Stimulated activated CD8-positive, alpha-beta memory T cell treated with anti-CD3 and anti-CD28 coated beads, Interleukin-4, amount 100 ng/mL, for 1 hour (primary cell): ENCODE measurements at places on chromosomes 5 and 9.

DNA sequence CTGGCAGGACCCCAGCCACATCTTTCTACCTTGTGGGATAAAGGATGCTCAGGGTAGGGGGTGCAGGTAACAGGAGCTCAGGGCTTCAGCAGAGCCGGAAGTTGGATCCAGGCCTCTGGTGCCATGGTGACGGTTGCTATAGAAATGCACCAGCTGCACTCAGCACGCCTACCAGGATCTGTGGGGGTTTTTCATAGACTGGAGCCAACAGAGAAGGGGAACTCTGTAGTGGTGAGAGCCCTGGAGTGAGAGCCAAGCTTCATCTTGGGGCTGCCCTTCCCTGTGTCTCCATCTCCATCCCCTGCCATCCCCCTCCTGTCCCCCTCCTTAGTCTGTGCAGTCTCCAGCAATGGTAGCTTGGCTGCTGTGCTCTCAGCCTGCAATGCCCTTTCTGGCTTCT lies 27.5 kb upstream of the BOD1 start:
- no peak for DNase-seq

DNA sequence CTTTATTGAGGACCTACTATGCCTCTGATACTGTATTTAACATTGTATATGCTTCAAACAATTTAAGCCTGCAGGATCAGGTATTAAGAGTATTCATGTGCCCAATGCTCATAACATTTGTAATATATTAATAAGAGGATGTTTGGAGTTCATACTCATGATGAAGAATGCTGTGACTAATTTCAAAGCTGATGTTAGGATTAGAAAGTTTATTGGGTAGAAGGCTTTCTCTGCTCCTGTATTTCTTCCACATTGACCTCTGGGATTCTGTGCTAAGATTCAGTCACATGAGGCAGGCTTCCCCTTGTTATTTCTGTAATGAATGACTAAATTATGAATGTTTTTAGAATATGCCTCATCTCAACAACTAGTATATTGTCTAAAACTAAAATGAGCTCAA lies 456.4 kb downstream of the NFIB start:
- DNase-seq = no peak

GRCh38 chr9:23423999-23424398 lies 402.0 kb downstream of the ELAVL2 start:
- DNase-seq = no peak

DNA sequence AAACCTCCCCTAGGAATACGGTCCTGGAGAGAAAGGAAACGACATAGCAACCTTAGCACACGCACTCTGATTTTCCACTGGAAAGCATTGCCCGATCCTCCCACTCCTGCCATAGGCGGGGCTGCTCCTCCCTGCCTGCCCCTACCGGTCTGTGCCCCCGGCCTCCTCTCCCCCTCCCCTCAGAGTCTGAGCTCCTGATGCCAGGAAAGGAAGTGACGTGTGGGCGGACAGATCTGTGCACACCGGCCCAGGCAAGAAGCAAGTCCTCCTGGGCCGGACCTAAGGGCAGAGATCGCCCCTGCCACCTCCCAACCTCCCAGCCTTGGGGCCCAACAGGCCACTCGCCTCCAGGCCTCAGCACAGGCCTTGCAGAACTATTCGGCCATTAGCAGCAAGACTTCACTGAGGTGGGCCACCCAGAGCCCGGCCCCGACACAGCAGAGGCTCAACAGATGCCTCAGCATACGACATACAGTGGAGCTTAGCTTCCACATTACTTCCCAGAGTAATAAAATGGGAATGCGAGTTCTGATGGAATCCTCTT lies 7.2 kb downstream of the NINJ1 start:
- no peak for DNase-seq

GRCh38 chr5:131821221-131821620 lies 24.4 kb upstream of the FNIP1 start:
- no peak for DNase-seq

- DNase-seq = no peak
These were observed 20.3 kb upstream of the TMEM174 start for GRCh38 chr5:73152411-73153388.

DNA sequence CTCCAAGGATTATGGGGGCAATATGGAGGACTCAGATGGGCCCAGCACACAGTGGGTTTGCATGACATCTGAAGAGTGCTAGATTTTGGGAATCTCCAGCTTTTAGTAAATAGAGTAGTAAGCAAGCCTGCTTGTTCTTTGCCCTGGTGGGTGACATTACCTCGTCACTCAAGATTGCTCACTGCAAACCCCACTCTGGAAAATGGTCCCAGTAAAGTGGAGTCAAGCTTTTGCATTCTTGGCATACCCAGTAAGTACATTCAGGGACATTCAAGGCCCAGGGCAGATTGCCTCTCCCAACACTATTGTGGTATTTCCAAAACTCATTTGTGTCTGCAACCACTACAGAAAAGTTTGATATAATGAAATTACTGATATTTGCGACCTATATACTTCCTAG lies 118.5 kb downstream of the INVS start:
- no peak for DNase-seq

DNA sequence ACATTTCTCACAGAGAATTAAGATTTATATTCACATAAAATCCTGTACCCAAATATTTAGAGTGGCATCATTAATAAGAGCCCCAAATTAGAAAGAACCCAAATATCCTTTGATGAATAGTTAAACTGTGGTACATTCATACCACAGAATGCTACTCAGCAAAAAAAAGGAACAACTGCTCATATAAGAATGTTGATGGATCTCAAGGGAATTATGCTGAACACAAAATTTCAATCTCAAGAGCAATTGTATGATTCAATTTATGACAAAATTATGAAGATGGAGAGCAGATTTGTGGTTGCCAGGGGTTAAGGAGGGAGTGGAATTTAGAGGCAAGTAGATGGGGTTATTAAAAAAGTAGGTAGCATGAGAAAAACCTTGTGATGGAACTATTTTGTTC lies 4.5 kb upstream of the PAIP1 start:
- DNase-seq = no peak

GRCh38 chr5:164651546-164652275 lies 1146.3 kb downstream of the MAT2B start:
- DNase-seq = no peak

DNA sequence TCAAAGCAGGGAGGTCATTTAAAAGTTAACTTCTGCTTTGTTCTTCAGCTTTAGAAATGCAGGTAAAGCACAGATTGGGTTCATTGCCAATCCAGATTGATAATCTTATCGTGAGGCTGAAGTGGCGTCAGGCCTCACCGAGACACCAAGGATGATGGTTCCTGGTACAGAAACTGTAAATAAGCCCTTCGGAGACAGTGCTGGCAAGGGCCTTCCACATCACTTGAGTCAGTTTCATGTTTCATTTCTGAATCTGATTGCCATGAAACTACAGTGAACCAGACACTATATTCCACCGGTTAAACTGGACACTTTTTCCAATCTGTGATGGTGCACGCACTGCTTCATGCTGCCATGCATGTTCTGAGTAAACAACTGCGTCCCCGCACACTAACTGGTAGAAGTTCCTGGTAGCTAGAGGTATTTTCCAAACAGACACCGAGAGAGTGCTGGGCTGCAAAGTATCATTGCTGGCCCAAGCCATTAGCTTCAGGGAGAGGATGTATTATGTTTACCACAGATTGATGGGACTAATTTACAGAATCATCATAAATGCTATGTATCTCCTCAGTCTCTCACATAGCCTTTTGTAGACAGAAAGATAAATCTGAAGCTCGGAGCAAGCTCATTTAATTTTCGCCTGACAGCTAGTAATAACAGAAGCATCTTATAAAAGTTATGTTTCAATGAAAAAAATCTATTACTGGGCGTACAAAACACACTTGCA lies 336.1 kb downstream of the GLIS3 start:
- no peak for DNase-seq

GRCh38 chr5:125112196-125112595 lies 365.8 kb upstream of the ZNF608 start:
- no peak for DNase-seq

- DNase-seq = no peak
These were observed 42.1 kb upstream of the CDH18 start for GRCh38 chr5:20030125-20030524.

- DNase-seq = no peak
These were observed 43.8 kb upstream of the SPTLC1 start for GRCh38 chr9:92159058-92159457.

GRCh38 chr5:107954254-107954653 lies 283.5 kb upstream of the EFNA5 start:
- no peak for DNase-seq

- no peak for DNase-seq
These were observed 162.8 kb downstream of the PIK3R1 start for GRCh38 chr5:68378204-68378820.

GRCh38 chr5:37436146-37436934 lies 57.2 kb downstream of the WDR70 start:
- no peak for DNase-seq

DNA sequence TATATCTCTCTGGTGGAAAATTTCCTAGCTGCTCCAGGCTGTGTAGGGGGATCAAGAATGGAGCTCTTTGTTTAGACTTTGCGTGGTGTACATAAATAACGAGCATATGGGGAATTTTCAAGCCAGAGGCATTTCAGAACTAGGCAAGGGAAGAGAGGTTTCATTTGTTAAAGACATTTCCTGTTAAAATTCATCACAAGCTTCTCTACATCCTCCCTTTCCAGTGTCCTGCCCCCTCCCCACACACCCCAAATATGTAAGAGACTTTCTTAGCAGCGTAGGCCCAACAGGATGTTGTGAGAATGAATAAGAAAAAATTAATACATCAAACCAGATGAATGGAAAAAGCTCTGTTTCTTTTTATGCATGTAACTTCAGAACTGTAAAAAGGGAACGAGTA lies 150.3 kb downstream of the GPBP1 start:
- no peak for DNase-seq

DNA sequence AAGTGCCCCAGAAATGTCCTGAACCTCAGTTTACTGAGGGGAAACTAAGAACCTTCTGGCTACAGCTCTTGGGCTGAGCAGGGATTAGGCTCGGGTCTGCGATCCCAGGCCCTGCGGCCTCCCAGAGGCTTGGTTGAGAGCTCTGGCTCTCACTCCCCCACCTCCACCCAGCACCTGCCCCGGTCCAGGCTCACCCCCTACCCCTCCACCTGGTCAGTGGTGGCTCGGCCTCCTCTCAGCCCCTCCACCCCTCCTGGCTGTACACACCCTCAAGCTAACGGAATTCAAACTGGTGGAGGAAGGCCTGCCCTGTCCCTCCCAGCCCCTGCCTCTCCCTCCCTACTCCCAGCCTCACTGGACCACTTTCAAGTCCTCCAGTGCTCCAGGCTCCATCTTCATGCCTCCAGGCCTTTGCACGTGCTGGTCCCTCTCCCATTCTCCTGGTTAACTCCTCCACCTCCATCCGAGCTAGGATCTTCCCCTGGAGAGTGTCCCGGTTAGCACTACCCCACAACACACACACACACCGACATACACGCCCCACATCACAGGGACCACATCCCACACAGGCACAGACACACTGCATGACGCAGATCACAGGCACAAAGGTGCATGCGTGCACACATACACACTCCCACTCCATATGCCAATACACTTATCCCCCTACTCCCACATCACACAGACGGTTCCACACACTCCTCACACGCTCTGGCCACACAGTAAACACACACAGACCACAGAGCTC lies 130.9 kb downstream of the C9orf50 start:
- no peak for DNase-seq

DNA sequence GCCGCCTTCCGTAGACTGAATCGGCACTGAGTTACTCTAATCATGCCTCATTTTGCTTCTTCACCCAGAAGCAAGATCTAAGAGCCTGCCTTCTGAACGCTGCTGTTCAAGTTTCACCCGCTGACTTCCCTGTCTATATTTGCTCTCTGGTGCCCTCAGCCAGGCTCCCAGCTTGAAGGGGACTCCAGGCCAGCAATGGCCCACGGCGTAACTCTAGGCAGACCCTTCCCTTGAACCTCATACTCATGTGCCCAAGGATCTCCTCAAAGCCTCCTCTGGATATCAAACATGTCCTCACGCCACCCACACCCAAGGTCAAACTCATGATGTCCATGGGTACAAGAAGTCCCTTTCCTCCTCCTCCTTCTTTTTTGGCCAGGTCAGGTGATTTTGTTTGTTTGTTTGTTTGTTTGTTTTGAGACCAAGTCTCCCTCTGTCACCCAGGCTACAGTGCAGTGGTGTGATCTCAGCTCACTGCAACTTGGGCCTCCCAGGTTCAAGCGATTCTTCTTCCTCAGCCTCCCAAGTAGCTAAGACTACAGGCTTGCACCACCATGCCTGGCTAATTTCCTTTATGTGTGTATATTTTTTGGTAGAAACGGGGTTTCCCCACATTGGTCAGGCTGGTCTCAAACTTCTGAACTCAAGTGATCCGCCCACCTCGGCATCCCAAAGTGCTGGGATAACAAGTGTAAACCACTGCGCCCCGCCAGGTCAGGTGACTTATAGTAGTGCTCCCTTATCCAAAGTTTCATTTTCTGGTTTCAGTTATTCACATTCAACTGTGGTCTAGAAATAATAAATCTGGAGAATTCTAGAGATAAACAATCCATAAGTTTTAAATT lies 239.0 kb downstream of the SYK start:
- DNase-seq = no peak

DNA sequence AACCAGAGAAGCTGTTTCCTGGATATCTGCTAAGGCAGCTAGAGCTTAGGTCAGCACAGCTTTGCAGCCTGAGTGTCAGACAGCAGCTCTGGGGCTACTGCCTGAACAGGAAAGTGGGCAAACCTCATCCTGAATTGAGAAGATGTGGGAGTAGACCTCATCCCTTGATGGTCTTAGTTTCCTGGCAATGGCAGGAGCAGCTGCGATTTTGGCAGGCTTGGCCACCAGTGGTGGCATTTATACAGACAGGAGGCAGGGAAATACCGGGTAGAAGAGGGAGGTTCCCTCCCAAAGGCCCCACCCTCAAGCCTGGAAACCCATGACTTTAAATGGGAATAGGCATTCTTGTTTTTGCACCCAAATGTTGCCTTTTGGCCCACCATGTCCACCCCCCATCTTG lies 69.7 kb downstream of the LIX1 start:
- no peak for DNase-seq

DNA sequence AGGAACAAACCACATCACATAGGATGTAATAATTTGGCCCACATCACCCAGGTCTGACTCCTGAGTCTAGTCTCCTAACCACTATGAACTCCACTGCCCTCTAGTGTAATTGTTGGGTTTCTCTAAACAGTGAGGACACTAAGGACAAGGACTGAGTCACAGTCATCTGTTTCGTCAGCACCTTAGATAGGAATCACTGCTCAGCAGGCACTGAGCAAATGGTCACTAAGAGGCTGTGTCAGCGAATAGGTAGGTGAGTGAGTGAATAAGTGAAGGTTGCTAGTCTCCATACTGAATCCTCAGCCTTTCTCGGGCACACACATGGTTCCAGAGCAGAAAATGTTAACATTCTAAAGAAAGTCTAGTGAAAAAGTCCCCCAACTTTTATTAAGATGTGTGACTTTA lies 278.6 kb downstream of the SPOCK1 start:
- DNase-seq = no peak

GRCh38 chr9:108156270-108156998 lies 666.9 kb upstream of the KLF4 start:
- DNase-seq = no peak
